ENCODE measurements at places on chromosomes 4 and X.
A peak's percentile ranks its signal among the peaks of the same experiment; 100 is the strongest.

GRCh38 chr4:147723326-147723725 is 8.6 kb upstream of the ARHGAP10 start:
- DNase-seq, result no peak

DNA sequence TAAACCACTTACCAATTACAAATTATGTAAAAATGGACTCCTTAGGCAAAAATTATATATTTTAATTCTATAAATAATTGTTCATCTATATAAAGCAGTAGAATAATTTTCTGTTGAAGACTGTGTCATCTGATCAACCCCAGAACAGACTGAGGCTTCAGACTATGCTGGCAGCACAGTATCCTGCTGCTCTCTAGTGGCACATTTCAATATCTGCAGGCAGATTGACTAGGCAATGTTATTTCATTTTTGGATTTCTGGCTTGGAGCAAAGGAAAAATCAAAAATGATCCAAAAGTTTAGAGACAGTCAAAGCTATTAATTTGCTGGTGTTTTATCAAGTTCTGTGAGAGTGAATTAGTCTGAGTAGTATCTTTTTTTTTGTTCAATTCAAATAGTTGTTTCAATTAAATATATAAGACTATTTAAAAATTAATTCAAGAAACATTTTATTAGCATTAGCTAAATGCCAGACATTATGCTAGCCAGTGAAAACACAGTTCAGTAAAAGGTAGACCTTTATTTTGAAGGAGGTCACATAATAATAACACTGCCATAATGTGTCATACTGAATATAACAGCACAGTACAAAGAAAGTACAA is 21.3 kb upstream of the SULT1E1 start:
- DNase-seq, result peak; percentile 11

- DNase-seq, result no peak
Observed at GRCh38 chr4:64718091-64718490, 308.8 kb upstream of the TECRL start.

- no peak for DNase-seq
Observed at GRCh38 chr4:84159762-84160161, 339.3 kb downstream of the NKX6-1 start.

DNA sequence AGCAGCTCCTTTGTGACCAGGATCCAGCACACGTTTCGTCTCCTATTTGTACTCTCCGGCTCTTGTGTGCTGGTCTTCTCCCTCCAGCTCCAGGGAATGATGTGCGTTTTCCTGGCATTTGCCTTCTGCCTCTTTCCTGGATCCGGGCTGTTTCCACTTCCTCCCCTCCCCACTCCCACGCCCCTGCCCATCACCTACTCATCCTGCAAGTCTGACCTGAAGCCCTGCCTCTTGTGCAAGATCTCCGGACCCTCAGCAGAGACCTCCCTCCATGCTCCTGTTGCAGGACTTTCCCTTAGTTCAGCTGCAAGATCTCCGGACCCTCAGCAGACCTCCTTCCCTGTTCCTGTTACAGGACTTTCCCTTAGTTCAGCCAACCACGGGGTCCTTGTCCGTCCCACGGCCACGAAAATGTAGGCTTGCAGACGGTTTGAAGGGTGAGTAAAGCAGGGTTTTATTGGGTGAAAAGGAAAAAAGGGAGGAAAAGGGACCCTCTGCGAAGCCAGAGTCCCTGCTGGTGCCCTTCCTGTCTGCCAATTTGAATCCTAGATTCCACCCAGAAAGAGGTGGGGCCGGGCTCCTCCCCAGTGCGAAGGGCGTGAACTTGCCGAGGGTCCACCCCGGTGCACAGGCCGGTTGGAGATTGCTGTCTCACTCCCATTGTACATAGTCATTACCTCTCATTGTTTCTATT is 74.4 kb upstream of the IRF2 start:
- DNase-seq, result no peak

DNA sequence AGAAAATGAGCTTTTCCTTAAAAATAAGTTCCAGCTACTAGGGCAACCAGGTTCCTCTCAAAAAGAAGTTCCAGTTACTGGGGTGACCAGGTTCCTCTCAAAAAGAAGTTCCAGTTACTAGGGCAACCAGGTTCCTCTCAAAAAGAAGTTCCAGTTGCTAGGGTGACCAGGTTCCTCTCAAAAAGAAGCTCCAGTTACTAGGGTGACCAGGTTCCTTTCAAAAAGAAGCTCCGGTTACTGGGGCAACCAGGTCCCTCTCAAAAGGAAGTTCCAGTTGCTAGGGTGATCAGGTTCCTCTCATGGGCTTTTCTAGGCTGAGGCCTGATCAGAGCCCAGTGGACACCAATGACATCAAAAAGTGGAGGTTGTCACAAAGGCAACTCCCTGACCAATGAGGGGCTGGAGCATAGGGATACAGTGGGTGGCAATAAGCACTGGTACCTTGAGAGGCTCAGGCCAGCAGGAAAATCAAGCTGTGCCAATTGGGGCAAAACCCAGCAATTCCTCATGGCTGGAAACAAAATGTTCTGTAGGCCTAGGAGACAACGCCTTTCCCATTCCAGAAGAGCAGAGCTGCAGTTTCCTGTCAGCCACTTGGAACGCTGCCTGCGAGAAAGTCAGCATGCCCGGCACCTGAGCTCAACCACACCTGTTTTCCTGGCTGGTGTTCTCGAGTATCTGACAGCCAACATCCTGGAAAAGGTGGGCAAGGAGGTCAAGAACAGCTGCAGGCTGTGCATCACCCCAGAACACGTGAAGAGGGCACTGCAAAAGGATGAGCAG is 12.3 kb upstream of the SYTL5 start:
- peak; percentile 77 for DNase-seq

DNA sequence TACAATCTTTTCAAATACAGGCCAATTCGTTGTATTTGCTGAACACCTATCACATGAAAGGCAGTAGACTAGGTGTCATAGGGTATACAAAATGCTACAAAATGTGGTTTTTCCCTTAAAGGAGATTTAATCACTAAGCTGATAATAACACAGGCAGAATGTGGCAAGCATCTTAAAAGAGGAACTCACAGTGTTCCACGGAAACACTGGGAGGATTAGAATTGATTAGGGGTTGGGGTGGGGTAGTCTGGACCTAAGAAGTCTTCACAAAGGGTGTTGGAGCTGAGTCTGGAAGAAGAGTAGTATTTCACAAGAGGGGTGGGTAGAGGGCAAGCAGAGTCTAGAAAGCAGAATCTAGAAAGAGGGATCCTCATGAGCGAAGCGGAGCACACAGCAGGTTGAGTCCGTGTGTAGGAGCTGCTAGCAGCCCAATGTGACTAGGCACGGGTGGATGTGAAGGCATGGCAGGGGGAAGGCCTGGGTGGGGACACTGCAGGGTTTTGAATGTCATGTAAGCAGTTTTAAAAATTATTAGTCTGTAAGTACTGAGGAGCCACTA is 123.6 kb downstream of the MGST2 start:
- no peak for DNase-seq

GRCh38 chr4:48943387-48943786 is 36.8 kb upstream of the OCIAD2 start:
- DNase-seq, result no peak

DNA sequence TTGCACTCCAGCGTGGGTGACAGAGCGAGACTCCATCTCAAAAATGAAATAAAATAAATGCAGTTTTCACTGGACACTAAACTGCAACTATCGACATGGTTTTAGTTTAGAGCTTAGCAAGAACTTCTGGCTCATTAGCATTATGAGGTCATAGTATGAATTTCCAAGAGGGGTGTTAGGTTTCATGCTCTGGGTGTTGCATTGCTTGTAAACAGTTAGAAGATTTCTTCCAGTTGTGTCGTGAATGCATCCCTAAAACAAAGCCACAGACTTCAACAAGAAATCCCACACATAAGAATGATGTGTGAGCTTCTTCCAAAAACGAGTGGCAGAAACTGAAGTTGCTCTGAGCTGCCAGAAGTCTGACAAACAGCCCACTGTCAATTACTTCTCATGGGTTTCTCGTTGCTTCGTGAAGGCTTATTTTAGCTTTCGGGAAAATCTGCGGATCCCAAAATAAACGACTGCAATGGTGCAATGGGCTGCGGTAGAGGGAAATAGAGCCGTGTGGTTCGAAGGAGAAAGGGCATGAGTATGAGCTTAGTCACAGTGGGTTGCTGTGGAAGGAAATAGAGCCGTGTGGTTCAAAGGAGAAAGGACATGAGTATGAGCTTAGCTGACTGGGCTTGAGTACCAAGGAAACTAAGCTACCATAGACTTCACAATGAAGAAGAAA is 354.9 kb downstream of the DHRSX start:
- DNase-seq, result no peak

- DNase-seq, result no peak
Observed at GRCh38 chr4:184645904-184646610, 3.2 kb downstream of the CASP3 start.

DNA sequence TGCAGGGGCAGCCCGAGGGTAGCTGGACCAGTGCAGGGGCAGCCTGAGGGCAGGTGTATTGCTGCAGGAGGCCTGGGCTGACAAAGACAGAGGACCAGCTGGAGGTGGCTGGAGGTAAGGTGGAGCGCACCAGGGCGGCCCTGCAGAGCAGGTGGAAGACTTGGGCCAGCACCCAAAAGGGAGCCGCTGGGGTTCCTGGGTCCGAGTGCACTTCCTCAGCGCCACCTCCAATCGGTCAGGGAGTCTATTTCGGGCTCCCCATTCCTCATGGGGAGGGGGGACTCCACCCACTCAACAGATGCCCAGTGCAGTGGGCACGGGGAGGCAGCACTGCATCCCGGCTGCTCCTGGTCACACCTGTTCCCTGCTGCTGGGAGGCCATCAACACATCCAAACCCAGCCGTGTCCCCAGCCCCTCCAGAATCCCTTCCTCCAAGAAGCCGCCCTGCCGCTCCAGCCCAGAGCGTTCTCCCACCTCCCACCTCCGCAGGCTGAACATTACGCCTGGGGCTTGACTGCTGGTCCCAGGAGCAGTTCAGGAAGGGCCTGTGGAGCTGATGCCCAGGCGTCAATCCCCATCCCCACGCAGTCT is 1.5 kb downstream of the LRPAP1 start:
- DNase-seq, result no peak

- DNase-seq, result no peak
Observed at GRCh38 chr4:67103001-67103747, 442.1 kb downstream of the CENPC start.

DNA sequence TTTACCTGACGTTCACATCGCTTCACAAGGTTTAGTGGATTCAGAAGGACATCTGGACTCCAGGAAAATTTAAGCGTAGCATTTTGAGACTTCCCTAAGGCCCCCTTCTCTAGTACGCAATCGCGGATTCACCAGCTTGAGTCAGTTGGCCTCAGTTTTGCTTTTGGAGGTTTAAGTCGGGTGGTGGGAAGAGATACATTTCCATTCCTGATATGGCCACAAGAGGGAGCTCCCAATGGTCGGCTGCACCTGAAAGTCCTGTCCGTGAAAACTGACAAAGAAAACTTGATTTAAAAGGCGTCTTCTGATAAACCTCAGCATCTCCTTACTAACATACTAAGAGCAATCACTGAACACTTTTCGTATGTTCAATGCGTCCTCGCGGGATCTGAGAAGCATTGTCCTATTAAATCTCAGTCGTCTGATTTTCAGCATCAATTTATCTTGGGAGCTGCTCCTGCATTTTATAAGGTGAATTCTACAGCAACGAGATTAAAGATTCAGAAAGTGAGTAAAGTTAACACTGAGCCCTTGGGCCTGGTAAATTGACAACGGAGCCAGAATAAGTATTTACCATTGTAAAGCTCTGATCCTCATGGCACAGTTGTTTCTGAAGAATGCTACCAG is 50.6 kb downstream of the LGI2 start:
- DNase-seq, result peak; percentile 1

- no peak for DNase-seq
Observed at GRCh38 chrX:154653048-154653401, 354 bp downstream of the CTAG2 start.

Data from NCI-H748 treated with DMSO at 0.1 percent for 48 hours (cell line).